ENCODE measurements at places on chromosomes 4 and X.

DNA sequence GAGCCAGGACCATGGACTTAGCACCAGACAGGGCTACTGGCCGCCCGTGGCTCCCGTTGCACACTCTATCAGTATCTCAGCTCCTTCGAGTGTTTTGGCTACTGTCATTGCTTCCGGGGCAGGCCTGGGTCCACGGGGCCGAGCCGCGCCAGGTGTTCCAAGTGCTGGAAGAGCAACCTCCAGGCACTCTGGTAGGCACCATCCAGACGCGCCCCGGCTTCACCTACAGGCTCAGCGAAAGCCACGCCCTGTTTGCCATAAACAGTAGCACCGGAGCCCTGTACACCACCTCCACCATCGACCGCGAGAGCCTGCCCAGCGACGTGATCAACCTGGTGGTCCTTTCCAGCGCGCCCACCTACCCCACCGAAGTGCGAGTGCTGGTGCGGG lies 1.6 kb downstream of the FAT4 start:
- no peak for DNase-seq

DNA sequence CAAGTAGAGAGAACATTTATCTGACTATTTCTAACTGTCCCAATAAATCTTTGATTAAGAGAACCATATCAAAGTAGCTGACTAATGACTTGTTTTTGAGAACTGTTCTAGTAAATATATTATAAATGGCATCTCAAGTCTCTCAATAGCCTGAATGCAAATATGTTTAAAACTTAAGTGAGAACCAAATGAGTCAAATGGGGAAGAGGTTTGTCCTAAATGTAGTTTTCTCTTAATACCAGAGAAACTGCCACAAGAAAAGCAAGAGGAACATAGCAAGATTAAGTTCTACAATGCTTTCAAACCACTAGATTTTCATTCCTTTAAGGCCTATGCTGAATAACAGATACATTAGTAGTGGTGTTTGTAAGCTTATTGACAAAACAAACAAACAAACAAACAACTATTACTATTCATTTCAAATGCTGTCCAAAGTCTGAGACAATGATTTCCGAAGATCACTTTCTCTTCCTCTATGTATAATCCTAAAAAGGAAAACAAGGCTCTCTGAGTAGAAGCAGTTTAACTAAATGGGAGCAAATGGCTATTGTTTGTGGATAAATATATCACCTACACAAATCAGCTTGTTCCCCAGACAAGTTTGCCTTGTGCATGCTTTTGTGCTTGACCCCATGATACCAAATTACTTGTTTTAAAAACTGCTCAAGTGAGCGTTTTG lies 408.4 kb upstream of the EMCN start:
- peak; percentile 27 for DNase-seq

DNA sequence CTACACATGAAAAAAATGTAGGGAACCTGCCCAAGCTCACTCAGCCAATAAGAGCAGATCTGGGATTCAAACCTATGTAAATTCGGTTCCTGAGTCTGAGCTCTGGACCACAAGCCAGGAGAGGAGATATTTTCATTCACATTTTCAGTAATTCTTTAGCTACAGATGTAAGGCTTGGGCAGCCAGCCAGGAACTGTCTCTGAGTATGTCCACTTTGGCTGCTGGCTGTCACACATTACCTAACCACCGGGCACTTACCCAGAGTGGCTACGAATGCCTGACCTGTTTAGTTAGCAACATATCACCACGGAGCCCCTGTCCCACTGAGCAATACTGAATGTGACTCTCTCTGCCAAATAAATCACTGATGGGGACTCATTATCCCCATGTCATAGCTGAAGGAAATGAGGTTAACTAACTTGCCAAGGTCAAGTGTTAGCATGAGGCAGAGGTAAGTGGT lies 15.3 kb downstream of the USP46 start:
- no peak for DNase-seq

GRCh38 chr4:110498420-110498819 lies 22.5 kb downstream of the ENPEP start:
- DNase-seq = no peak

DNA sequence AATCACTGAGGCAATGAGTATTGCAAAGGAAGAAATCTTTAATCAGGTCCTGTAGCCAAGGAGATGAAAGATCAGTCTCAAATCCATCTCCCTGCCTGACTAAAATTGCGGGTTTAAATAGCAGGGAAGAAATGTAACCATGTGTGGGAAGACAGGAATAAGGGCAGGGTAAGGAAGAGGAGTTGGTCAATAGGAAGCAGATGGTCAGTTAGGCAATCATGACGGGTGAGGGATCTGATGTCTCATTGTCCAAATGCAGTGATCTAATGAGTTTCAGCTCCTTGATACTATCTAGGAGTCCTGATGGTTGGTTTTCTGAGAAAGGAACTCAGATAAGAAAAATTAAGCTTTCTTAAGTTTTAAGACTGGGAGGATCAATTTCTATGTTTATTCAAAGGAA lies 200.8 kb downstream of the SPATA18 start:
- peak; percentile 27 for DNase-seq

Measured in MV-4-11 (cell line).